ENCODE measurements at places on chromosomes 1 and 21.

DNA sequence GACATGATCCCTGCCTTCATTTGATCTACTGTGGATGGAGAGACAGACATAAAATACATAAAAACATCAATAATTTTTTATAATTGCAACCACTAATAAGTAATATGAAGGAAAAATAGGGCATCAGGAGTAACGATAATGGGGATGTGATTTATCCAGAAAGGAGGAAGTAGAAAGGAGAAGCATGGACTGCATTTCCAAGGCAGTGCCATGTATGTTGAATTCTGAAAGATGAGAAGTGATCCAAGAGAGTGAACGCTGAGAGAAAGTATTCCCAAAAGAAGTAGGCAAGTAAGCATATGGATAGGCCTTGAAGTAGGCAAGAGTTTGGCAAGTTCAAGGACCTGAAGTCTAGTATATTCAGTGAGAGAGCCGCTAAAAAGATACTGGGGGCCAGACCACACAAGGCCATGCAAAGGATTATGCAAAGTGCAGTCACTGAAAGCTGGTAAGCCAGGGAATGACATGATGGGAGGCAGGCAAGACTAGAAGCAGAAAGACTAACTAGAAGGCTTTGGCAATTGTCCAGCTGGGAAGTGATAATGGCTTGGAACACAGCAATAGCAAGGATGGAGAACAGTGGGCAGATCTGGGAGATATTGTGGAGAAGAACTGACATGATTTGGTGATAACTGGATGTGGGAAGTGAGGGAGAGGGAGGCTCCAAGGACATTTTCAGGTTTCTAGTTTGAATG is 85.9 kb downstream of the TM2D1 start:
- no peak for DNase-seq

- DNase-seq = no peak
These were observed 618.5 kb downstream of the PTPRU start for GRCh38 chr1:29854700-29855276.

- no peak for DNase-seq
These were observed 122.7 kb downstream of the CCDC185 start for GRCh38 chr1:223515926-223516325.

DNA sequence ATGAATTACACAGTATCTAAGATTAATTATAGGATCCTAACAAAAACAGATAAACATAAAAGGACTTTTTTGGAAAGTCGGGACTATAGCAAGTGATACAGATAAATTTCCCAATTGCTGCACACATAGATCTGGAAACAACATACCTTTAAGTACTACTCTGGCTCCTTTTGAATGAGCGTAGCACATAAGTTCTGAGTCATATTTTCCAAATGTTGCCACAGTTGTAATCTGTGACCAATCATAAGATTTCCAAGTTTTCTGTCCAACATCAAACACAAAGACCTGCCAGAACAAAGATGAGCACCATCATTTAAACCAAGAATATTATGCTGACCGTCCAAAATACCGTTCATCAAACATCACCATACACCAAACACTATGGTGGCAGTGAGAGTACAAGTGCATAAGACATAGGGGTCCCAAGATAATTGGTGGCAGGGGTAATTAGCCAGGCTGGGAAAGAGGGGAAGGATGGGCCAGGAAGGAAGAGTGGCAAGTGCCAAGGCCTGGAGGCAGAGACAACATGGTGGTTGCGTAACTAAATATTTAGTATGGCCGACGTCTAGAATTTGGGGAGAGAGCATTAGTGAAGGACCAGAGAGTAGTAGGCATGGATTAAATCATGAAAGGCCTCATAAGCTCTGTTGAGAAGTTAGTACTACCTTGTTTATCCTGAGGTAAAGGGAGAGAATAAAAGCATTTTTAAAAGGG is 3.6 kb downstream of the CTBS start:
- no peak for DNase-seq

DNA sequence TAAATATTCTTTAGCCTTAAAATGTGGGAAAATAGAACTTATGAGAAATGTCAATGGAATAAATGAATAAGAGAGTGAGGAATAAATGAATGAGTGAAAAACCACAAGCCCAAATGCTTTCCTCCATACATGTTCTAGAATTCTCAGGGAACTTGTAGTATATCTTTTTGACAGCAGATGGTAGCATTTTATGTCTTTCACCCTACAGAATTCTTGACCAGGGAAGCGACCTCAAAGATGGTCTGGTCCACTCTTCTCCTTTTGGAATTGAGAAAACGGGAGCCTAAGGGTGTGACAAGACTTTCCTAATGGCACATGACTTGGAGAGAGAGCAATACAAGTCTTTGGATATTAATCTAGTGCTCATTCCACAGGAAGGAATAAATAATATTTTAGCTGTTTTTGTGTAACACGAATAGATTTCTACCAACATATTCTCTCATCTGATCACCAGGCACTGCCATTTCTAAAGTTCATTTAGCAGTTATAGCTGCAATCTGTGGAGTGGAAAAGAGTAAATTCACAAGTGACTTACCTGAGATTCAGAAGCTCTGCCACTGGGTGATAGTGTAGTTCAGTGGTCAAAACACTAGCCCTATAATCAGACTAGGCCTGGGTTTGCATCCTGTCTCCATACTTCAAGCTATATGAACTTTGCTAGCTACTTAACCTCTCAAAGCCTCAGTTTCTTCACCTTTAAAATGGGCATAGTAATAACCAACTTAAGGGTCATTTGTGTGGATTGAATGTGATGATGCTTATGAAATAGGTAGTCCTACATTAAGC is 15.0 kb upstream of the F5 start:
- no peak for DNase-seq

DNA sequence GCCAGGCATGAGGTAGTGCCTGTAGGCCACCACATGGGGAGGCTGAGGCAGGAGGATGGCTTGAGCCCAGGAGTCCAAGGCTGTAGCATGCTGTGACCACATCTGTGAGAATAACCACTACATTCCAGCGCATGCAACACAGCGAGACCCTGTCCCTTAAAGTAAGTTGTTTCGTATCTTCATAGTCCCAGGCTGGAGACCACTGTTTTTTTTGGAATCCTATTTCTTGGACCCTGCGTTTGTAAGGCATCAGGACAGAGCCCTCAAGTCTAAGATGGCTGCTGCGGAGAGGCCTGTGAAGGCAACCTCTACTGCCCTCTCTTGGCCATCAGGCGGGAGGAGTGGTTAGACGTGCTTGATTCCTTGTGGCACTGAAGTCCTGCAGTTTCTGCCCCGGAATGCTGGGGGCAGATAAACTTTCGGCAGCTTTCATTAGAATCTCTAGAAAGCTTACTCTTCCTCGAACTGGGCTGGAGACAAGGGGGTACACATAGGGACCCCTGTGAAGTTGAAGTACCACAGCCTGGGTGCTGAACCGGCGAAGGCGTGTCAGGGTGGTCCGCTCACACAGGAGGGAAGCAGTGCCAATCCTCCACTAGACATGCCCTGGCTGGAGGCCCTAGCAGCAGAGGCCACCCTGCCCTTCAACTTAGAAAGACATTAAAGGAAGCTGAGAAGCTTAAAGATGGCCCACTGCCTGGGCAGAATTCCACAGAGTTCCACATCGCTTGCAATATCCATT is 36.6 kb downstream of the RABIF start:
- DNase-seq = peak; percentile 46

DNA sequence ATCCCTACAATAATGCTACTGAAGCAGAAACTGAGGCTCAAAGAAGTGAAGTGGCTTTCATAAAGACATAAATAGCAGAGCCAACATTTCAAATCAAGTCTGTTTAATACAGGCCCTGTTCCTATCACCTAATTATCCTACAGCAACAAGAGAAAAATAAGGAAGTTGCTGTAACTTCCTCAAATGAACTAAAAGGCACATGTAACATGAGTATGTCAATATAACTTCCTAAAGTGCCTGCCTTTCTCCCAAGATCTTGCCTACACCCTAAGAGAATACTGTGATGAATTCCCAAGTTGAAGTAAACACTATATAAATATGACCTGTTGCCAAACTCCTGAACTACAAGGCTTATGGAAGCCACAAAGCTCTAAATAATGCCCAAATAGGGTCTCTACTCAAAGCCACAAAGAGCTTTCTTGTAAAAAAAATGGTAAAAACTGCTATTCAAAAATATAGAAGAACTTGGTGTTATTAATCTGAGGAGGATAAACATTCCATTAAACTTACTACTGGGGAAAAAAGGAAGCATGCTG is 8.6 kb downstream of the BEND5 start:
- no peak for DNase-seq

DNA sequence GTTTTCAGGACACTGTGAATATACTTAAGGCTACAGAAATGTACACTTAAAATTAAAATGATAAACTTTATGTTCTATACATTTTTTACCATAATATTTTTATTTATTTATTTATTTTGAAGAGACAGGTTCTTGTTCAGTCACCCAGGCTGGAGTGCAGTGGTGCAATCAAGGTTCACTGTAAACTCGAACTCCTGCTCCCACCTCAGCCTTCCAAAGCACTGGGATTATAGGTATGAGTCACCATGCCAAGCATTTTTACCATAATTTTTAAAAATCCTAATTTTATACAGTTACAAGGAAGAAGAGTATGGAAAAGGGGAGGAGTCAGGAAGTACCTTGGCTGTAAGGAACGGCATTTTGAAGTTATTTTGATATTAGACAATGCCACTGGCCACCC is 23.6 kb upstream of the ANGPTL3 start:
- DNase-seq = no peak

- no peak for DNase-seq
These were observed 7.1 kb upstream of the ACTA1 start for GRCh38 chr1:229440851-229441537.

- DNase-seq = no peak
These were observed 79.0 kb downstream of the PTPN14 start for GRCh38 chr1:214472364-214472763.

GRCh38 chr1:9689011-9689706 is 37.6 kb downstream of the PIK3CD start:
- DNase-seq = peak; percentile 67

DNA sequence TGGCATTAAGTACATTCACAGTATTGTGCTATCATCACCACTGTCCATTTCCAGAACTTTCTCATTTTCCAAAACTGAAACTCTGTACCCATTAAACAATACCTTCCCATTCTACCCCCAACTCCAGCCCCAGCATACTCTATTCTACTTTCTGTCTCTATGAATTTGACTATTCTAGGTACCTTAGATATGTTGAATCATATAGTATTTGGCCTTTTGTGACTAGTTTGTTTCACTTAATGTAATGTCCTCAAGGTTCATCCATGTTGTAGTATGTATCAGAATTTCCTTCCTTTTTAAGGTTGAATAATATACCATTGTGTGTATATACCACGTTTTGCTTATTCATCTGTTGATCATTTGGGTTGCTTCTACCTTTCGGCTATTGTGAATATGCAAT is 11.5 kb downstream of the MTR start:
- no peak for DNase-seq

- DNase-seq = peak; percentile 81
These were observed 17.6 kb downstream of the GALNT2 start for GRCh38 chr1:230084408-230085177.

DNA sequence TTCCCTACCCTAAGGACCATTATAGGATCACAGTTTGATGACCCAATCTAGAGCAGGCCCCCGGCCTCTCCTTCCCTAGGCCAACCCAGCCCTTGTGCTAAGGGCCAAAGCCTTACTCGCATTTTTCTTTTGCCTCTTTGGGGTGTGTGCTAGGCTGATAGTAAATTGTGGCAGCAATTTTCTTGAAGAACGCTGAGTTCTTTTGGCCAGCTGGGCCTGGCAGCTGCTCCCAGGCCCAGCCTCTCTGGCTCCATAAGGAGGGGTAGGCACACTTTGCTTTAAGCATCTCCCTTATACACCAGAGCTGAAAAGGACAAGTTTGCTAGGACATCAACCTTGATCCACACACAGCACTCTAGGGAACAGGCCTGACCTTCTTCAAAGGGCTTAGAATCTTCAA is 4.2 kb downstream of the OLFML2B start:
- DNase-seq = no peak

DNA sequence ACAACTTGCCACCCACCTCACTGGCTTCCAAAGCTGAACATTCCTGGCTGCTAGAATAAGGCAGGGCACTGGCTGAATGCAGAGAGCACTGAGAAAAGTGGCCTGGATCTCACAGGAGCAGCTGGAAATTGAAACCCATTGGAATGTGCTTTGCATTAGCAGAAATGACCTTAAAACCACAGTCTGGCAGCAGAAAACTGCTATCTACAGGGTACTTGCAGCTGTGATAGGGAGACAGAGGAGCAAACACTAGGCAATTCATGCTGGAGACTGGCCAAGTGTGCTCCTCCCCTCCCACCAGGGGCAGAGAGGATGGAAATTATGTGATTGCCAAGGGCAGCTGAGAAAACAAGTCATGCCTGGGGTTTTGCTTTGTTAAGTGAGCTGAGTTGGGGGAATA is 47.2 kb downstream of the HSD3B1 start:
- no peak for DNase-seq

GRCh38 chr1:53128401-53128800 is 14.0 kb downstream of the SLC1A7 start:
- DNase-seq = no peak

- DNase-seq = no peak
These were observed 372.1 kb upstream of the RUNX1 start for GRCh38 chr21:35421221-35421620.

- DNase-seq = no peak
These were observed 81.1 kb downstream of the TNFSF18 start for GRCh38 chr1:172969611-172970010.

DNA sequence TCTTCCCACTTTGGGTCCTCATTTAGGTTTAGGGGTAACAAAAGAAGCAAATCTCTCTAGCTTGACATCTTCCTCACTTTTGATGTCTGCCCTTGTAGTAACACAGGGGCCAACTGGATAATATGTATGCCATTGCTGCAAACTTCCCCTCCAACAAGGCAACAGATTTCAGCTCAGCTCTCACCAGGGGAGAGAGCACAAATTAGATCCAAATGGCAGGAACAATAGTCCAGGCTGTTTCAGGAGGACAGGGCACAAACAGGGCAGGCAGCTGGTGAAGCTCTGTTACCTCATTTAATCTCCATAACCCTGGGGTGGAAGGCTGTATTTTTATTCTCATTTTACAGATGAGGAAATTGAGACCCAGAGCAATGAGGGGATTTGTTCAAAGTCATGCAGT is 4.3 kb upstream of the PIK3R3 start:
- DNase-seq = no peak

- no peak for DNase-seq
These were observed 28.8 kb upstream of the FMO1 start for GRCh38 chr1:171219346-171220080.

DNA sequence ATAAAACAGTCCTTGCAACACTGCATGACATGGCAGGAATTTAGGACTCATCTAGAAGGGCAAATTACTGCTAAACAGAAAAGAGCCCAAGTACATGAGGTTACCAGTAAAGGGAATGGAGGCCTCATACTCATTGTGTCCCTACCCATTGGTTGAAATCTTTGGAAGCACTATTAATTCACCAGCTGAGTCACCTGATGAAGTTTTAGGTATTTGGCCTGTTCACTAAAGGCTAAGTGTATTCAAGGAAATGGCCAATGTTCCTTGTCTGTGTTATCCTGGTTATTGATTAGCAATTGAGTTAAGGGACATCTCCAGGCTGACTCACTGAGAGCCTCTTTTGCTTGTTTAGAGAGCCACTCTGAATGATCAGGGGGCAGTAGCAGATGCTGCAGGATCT is 188.4 kb downstream of the ZZZ3 start:
- DNase-seq = no peak

Data from activated naive CD4-positive, alpha-beta T cell treated with anti-CD3 and anti-CD28 coated beads, Interleukin-2, amount 50 U/mL, for 72 hours (primary cell).